ENCODE measurements at places on chromosomes 7 and 10.

- DNase-seq: no peak
Observed at GRCh38 chr7:2248984-2249694, 7.1 kb downstream of the NUDT1 start.

- no peak for DNase-seq
Observed at GRCh38 chr7:152120210-152120609, 94.7 kb downstream of the GALNT11 start.

DNA sequence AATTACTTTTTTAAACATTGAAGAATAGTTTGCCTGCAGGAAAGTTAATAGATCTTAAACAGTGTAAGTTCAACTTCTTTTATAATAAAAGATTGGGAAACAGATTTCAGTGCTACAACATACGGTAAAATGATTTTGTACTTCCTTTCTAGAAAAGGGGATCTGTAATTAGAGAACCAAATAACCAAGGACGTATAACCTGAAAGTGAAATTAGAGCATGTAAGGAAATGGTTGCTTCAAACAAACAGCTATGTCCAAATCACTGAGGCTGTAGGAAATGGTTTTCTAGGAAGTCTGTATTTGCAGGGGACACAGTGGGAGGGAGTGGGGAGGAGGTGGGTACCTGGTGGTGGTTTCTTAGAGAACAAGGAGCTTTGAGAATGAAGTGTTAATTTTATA, 57.9 kb upstream of the EXOC6 start:
- DNase-seq: no peak

DNA sequence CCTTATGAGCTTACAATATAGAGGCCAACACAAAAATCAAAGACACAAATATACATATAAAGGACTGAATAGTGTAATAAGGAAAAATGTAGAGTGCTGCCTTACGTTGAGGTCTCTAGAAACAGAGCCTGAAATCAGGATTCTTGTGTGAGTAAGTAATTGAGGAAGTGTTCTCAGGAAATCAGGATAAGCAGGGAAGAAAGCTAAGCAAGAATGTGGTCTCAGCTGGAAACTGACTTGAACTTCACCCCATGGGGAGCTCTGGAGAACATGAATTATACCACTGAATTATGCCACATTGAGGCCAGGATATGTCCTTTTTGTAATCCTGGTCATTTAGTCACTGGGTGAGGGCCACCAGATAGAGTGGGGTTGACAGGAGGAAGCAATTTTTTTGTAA, 191.9 kb downstream of the ETV1 start:
- DNase-seq: no peak

GRCh38 chr10:47020471-47020870, 109.2 kb downstream of the PTPN20 start:
- DNase-seq: no peak

- DNase-seq: no peak
Observed at GRCh38 chr7:81064426-81064825, 145.6 kb upstream of the SEMA3C start.

- no peak for DNase-seq
Observed at GRCh38 chr7:98930921-98931320, 52.6 kb downstream of the TRRAP start.
